ENCODE measurements at places on chromosomes 13 and 19.

GRCh38 chr19:38030686-38031422 lies 123.8 kb downstream of the SIPA1L3 start:
- no peak for DNase-seq

DNA sequence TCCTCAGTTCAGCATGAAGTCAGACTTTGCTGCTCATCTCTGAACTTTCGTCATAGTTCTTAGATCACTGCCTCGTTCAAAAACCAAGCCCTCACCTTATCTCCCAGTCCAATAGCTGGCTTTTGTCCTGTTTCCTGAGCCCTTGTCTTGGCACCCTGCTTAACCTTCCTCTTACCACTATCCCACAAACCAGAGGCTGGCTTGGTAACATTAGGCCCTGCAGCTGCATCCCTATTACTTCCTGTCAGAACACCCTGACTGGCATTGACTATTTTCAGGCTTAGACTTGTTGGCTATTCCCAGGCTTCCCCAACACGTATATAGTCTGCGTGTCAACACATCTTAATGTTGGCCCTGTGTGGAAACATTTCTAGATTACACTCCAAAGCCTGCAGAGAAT lies 172.4 kb downstream of the VWA8 start:
- no peak for DNase-seq

- DNase-seq, result no peak
Measured at GRCh38 chr19:36115453-36116343, at the start of gene TBCB. TSS of gene TBCB (plus strand) at chr19:36115468. CDS start at chr19:36115561, 93 bp downstream.

- no peak for DNase-seq
Measured at GRCh38 chr13:110214637-110215036, 92.3 kb downstream of the COL4A1 start.

- no peak for DNase-seq
Measured at GRCh38 chr13:112720251-112720650, 30.4 kb downstream of the ATP11A start.

DNA sequence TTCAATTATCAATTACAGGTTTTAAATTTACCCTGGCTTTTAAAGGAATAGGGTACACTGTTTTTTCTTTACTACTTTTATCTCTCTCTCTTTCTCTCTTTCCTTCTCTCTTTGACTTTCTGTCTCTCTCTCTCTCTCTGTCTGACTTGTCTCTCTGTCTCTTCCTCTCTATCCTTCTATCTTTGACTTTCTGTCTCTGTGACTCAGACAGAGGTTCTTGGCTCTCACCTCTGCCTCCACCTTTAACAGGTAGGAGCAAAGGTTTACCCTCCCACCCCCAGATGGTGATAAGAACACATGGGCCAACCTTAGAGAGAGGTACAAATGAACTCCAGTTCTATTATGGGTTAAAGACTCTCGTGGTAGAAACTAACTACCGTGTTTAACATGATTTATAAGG lies 20.3 kb upstream of the FAM124A start:
- DNase-seq, result no peak

- DNase-seq, result no peak
Measured at GRCh38 chr19:13861392-13861713, 15.6 kb upstream of the NANOS3 start.

Measured in central memory CD8-positive, alpha-beta T cell (primary cell).